ENCODE measurements at places on chromosomes 7 and 10.

GRCh38 chr7:9082203-9082602 is 648.8 kb downstream of the NXPH1 start:
- DNase-seq, result no peak

DNA sequence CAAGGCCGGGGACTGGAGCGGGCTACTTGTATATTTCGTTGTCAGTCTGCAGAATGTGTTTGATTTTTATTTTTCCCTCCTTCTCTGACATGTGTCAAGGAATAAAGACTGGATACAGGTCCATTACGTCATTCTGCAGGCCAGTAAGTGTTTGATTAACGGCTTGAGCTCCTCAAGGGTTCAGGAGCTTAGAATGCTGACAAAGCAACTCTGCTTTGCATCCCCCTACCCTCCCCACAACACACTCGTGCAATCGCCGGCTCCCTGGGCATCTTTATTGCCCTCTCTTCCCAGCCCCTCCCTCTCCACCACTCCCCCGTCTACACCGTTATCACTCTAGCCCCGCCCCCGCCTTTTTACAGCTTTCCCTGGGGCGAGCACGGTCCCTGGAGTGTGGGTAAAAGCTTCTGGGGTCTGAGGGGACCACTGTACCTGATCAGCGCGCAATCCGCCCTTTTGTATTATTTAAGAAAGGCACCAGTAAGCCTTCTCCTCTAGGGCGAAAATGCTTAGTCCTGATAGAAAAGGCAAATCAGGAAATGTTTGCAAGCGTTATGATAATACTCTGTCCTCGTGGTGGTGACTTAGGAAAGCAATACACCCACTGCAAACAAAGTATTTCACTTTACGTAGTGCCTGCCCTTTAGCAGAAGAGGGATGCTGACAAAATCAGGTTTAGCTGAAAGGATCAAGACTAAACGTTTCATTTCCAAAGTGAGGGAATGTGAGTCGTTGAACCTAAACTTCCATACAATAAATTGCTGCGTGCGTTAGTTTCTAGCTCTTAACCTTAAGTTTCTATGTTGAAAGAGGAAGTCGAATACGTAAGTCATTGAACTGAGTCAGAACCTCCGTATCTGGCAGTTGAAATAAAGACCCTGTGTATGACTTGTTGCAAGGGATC is 1.4 kb upstream of the CREB5 start:
- peak; percentile 24 for DNase-seq

DNA sequence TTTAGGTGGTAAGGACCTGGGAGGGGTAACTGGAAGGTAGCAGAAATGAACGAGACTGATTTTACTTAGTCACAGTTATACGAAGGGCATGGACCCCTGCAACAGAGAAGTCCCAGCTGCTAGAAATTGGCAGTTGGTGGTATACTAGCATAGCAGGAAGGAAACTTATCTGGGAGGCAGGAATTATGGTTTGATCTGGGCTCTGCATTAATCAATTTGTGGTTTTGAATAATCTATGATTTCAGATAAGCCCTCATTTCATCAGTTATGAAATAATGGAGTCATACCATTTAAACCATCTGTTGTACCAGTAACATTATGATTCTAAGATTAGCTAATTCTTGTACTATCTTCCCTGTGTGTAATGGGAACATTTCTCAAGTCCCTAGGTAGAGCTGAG is 54.0 kb upstream of the TMEM229A start:
- DNase-seq, result no peak

DNA sequence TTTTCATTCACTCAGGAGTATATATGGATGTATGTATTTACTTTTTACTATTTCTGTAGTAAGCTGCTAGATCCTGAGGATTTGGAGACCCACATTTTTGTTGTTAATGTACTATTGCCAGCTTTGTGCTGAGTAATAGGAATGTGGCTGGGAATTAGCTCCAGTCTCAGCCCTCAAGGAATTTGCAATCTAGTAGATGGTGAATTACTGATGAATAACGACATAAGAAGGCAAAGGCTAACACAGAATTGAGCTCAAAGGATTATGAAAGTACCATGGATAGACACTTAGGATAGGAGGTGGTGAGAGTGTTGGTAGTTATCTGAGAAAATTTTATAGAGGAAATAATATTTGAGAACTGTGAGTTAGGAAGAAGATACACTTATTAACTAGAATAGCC is 19.9 kb downstream of the CASD1 start:
- no peak for DNase-seq

GRCh38 chr10:73840056-73840402 is 28.6 kb upstream of the NDST2 start:
- no peak for DNase-seq

DNA sequence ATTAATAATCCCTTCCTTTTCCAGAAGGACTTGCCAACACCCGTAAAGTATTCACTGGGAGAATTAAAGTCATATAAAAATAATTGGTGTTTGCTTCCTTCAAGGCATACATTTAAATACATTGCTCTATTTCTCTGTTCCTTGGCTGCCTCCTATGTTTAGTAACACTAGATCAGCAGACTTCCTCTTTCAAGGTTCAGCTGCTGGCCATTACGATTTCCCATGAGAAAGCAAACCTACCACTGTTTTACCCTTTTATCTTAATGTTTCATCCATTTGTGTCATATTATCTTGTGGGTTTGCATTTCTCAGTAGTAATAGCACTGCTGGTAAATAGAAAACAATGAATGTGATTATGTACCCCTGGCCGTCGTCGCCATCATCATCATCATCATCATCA is 313.8 kb upstream of the BMPER start:
- no peak for DNase-seq

DNA sequence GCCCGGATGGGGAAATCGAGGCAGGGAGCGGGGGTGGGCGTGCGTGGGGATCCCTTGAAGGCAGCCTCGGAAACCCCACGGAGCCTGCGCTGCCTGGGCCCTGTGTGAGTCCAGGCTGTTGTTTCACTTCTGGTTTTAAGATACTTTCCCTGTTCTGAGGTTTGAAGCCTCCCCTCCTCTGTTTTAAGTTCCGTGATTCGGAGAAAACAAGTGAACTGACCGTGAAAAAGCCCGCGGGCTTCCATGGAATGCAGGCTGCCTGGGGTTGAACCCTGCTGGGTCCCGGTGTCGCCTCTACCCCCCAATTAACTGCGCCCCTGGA is 401 bp downstream of the LRRC27 start:
- DNase-seq, result no peak

GRCh38 chr10:122485670-122486069 is 24.3 kb downstream of the HTRA1 start:
- DNase-seq, result no peak

- DNase-seq, result no peak
Observed at GRCh38 chr7:102469351-102469971, 4.7 kb downstream of the LRWD1 start.

- DNase-seq, result no peak
Observed at GRCh38 chr7:7687800-7688199, 30.6 kb downstream of the RPA3 start.

GRCh38 chr10:113368666-113369364 is 184.0 kb upstream of the HABP2 start:
- no peak for DNase-seq

DNA sequence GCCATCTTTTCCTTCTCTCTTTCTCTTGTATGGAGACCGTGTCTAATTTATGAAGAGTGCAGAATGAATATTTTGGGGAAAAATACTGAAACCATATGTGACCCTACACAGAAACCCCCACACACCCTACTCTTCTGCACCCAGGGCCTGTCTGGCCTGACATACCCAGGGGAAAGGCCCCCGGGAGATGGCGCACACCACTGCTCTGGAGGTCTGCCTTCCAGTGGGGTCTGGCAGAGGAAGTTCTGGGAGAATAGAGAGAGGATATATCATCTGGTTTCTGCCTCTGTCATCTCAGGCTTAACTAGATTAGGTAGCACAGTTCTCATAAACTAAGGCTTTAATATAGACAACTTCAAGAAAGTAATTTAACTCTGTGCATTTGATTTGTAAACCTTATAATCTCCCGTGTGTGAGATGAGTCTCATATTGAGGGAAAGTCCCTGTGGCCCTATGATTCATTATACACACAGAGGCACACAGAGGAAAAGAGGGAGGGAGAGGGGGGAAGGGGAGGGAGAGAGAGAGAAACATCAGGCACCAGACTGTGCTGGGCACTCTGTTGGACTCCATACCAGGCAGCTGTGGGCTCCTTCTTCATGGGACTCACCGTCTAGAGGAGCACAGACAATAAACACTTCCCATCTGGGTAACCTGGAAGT is 123.3 kb downstream of the AOAH start:
- DNase-seq, result peak; percentile 41

DNA sequence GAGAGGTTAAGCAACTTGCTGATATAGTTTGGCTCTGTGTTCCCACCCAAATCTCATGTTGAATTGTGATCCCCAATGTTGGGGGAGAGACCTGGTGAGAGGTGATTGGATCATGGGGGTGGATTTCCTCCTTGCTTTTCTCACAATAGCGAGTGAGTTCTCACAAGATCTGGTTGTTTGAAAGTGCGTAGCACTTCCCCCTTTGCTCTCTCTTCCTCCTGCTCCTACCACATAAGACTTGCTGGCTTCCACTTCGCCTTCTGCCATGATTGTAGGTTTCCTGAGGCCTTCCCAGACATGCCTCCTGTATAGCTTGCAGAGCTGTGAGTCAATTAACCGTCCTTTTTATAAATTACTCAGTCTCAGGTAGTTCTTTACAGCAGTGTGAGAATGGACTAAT is 13.5 kb upstream of the ZNRF2 start:
- DNase-seq, result no peak

DNA sequence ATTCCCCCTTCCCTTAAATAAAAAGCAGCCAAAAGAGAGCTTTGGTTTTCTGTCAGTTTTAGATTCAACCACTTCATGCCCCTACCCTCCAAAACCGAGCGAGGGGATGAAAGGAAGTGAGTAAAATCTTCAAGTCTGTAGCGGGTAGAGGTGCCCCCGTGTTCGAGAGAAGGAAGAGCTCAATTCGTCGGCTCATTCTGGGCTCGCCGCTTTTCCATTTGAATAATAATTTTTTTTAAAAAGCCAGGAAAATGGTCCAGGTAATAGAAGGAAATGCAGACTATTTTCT is 436.2 kb upstream of the GALNT17 start:
- DNase-seq, result no peak

DNA sequence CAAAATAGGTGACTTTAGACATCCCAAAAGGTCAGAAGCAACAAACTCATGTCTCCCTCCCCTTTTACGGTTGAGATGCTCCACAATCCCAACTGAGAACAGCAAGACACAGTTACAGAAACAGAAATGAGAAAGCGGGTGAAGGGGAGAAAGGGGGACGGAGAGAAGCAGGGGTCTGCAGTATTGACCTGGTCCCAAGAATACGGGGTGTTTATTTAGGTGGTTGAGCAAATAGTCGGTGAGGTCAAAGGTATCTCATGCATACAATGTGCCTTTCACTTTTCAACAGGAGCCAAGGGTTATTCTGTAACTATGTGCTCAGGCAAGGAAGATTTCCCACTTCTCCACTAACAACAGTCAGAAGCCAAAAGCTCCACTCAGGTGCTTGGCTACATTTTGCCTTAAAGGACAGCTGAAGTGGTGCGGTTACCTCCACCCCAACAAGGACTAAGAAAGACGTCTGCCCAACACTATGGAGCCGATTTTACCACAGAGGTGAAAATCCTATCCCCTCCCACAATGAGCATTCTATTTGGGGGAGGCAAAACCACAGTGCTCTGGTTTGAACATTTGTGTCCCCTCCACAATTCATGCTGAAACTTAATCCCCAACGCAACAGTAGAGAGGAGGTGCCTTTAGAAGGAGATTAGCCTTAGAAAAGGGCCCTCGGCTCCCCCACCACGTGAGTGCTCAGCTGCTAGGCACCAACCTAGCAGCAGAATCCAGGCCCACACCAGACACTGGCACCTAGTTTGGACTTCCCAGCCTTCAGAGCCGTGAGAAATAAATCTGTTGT is 77.9 kb downstream of the PARD3 start:
- no peak for DNase-seq

DNA sequence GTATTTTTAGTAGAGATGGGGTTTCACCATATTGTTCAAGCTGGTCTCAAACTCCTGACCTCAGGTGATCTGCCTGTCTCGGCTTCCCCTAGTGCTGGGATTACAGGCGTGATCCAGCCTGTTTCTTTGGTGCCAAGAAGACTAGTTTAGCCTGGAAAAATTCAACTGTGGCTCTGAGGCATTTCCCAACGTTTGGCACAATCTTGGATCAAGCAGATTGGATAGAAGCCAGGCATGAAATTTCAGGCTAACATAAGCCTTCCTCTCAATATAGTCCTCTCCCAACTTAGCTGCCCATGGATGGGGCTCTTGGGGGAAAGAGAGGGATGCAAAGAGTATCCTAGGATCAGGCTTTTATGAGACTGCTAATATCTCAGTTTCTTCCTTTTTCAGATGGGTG is 53.8 kb downstream of the APBB1IP start:
- no peak for DNase-seq

DNA sequence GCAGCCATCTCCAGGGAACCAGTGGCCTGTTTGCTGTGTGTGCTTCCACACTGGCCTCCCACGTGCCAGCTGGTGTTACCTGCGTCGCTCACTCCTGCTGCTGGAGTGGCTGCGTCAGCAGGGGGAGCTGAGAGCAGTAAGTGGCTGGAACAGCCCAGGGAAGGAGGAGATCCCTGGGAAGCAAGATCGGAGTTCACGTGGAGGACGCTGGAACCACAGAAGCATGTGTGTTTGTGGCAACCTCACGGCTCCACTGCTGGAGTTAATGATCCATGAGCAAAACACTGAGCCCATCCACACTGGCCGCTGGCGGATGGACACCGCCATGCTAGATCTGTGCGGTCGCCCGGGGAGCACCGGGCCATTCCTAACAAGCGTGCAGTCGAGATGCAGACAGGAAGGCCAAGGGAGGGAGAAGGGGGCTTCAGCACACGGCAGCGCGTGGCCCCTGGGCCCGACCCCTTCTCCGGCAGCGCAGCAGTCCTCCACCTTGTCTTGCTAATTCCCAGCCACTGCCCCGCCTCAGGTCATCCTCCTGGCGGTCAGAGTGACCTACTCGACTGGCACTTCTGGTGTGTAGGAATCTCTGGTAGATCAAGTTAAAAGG is 68.5 kb upstream of the EEPD1 start:
- no peak for DNase-seq

GRCh38 chr7:47758546-47758945 is 176.6 kb upstream of the TNS3 start:
- DNase-seq, result no peak

DNA sequence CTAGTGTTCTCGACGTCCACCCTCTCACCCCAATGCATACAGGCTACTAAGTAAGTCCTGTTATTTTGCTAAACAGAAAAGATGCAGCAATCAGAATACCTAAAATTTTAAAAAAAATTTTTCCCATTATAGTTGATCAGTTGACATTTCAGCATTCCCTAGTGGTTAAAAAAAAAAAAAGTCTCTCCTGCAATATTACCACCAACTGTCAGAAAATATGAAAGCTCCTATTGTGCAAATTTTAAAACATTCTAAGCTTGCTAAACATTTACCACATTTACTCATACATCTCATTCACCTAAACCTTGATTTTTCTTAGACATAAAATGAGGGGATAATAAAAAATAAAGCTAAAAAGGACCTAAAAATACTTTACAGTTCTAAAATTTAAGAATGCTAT is 165.6 kb downstream of the AVL9 start:
- no peak for DNase-seq

GRCh38 chr10:74883428-74883827 is 57.0 kb downstream of the KAT6B start:
- no peak for DNase-seq

Measured in activated T-cell treated with anti-CD3 and anti-CD28 coated beads, Interleukin-2, amount 50 U/mL, for 48 hours (primary cell).